ENCODE measurements at places on chromosomes 12 and 14.

- no peak for DNase-seq
Measured at GRCh38 chr12:2583091-2583497, 211.7 kb upstream of the FKBP4 start.

GRCh38 chr12:7354529-7354928, 50.7 kb downstream of the ACSM4 start:
- DNase-seq = no peak

GRCh38 chr12:8668441-8668840, 5.8 kb upstream of the MFAP5 start:
- DNase-seq = no peak

GRCh38 chr12:23816394-23816851, 133.0 kb downstream of the SOX5 start:
- DNase-seq = no peak

DNA sequence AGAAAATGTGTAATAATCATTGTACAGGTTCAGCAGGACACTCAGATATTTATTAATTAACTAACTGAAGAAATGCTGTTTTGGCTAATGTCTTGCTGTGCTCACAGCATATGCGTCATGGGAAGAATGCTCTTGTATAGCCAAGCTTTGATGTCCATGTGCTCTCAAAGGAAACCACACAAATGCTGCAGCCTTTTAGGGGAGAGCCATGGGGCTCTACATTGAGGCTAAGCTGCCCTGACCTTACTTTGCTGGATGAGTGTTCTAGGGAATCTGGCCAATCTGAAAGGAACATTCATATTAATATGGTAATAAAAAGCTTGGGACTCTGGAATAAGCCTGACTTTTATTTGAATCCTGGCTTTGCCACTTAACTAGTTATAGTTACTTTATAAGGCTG, 9.5 kb upstream of the CRADD start:
- no peak for DNase-seq

GRCh38 chr12:2009623-2010022, 5.4 kb upstream of the DCP1B start:
- DNase-seq = no peak

- DNase-seq = peak; percentile 11
Measured at GRCh38 chr12:80151131-80151530, 51.8 kb downstream of the OTOGL start.

- DNase-seq = no peak
Measured at GRCh38 chr14:77822741-77823140, 22.8 kb downstream of the ADCK1 start.

GRCh38 chr12:114678718-114679117, 5.3 kb downstream of the TBX3 start:
- DNase-seq = no peak

DNA sequence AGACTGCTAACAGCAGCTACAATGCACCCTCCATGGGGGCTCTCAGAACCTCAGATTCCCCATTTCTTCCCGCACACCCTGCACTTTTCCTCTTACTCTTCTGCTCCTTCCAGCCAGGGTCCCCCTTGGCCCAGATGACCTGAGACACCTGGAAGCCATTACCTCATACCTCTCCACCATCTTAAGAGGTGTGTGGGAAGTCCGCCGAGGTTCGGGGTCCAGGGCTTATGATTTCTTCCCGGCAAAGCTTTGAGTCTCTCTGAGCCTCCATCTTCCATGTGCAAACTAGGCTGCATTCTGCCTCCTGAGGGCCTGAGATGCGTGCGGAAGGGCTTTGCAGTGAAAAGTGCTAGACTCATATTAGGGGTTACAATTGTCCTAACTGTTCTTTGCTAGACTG, 5.3 kb downstream of the GSC start:
- DNase-seq = no peak

GRCh38 chr14:29759521-29760340, 167.9 kb downstream of the PRKD1 start:
- DNase-seq = no peak

- DNase-seq = no peak
Measured at GRCh38 chr14:47606566-47606965, 68.8 kb downstream of the MDGA2 start.

DNA sequence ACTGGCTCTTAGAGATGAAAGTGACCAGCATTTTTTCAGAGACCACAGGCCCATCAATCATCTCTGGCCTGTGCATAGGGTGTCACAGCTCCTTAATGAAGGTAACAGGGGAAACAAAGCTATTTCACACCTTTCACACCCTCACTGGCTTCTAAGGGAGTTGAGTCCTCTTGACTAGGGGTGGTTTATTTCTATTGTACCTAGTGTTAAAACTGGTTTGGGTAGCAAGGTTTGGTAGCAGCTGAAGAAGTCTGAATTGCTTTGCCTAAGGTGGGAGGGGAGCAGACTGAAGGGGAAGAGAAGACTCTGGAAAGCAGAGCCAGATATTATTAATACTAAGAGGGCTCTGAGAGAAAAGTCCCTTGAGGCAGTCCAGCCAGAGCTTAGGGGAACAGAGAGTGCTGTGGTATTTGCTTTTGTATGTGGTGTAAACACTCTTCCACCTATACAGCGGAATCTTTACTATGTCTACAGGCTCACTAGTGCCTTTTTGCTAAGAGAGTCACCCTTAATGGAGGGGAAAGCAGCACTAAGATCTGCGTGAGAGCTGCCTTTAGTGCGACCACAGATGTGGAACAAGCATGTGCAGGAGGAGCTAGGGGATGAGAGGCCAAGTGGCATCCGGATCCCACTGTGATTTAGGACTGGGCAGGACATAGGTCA, 95.8 kb downstream of the STXBP6 start:
- DNase-seq = peak; percentile 89

DNA sequence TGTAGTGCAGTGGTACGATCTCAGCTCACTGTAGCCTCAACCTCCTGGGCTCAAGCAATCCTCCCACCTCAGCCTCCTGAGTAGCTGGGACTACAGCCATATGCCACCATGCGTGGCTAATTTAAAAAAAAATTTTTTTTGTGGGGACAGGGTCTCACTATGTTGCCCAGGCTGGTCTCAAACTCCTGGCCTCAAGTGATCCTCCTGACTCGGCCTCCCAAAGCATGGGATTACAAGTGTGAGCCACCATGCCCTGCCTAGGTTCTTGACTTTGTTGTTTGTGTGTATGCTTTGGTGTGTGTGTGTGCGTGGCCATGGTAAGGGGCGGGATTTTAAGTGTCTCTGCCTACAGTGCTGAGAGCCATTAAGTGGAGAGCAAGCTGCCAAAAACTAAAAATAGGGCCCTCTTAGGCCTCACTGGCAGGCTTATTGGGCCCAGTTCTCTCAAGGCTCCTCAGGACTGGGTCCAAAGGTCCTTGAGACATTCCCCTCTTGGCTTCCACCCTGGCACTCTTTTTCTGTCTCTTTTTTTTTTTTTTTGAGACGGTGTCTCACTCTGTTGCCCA, 5.1 kb downstream of the COX14 start:
- peak; percentile 51 for DNase-seq

DNA sequence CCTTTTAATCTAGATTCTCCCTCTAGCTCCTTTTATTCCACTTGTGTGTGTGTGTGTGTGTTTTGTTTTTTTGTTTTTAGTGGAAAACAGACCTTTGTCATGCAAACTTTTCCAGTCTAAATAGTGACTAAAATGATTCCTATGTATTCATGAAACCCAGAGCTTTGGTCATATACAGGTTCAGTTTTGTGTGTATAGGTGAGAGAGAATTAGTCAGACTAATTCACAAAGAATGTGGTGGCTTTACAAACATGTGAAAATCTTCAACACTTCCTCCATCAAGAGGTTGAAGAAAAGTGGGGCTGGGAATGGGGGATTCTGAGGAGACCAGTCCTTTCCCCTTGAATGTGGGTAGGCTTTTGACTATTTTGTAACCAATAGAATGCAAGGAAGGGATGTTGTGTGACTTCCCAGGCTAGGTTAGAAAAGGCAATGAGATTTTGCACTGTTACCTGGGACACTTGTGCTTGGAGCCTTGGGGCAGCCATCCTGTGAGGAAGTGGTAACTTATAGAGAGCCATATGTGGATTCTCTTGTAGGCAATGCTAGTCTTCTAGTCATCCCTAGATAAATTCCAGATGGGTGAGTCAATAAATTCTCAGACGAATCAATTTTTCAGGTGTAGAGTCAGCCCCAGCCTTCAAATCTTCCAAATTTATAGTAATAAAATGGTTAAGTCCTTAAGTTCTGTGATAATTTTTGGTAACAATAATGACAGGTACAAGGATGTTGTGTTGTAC, 236.1 kb downstream of the CEP128 start:
- no peak for DNase-seq

DNA sequence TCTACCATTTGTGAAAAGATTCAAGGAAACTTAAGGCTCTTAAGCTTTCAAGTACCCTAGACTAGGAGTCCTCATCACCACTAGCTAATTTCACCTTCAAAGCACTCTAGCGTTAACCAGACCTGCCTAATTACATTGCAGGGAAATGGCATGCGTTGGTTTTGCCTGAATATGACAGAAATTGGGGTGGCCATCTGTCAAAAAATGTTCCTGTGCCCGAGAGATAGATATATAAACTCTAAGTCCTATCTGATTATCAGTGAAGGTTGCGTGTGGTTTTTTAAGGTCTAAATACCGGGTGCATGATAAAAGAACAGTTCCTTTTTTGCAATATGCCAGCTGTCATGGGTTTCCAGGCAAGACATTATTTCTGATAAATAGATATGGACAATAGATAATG, 48.3 kb downstream of the SPRING1 start:
- DNase-seq = no peak

DNA sequence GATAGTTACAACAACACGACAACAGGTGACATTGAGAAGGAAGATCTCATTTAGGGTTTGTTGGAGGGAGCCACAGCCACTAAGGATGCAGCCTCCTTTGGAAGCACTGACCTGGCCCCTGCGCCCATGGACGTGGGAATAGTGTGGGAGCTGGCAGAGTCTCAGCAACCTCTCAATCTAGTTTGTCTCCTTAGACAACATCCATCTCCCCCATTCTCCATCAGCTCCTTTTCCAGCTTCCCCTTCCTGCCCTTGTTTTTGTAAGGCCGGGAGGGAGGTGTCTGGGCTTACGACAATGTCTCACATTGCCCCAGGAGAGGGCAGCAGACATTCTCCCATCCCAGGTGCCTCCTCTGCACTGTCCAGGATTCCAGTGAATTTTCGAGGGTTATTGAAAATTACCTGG, 170.2 kb upstream of the PZP start:
- no peak for DNase-seq

DNA sequence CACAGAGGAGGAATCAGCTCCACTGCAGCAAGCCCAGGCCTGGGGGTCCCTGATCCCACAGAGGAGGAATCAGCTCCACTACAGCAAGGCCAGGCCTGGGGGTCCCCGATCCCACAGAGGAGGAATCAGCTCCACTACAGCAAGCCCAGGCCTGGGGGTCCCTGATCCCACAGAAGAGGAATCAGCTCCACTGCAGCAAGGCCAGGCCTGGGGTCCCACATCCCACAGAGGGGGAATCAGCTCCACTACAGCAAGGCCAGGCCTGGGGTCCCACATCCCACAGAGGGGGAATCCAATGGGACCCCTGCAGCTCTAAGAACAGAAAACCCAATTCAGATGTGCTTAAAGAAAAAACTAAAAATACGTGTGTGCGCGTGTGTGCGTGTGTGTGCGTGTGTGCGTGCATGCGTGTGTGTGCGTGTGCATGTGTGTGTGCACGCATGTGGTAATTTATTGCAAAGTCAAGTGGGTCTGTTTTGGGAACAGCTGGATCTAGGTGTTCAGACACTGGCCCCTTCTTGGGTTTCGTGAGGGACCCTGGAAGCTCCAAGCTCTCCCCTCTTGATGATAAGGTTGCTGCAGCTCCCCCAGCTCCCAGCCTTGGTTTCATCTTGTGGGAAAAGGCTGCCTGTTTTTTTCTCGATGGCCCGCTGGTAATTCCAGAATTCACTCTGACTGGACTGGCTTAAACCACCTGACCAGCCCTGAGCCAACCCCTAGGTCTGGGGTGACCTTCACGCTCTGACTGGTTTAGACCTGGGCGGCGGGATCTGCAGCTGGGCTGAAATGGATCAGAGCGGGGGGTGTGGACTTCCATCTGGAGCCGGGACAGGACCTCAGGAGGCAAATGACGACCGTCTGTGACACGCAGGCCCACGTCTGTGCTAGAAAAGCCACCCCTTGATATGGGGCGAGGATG, 47.1 kb downstream of the GALNT9 start:
- DNase-seq = no peak

DNA sequence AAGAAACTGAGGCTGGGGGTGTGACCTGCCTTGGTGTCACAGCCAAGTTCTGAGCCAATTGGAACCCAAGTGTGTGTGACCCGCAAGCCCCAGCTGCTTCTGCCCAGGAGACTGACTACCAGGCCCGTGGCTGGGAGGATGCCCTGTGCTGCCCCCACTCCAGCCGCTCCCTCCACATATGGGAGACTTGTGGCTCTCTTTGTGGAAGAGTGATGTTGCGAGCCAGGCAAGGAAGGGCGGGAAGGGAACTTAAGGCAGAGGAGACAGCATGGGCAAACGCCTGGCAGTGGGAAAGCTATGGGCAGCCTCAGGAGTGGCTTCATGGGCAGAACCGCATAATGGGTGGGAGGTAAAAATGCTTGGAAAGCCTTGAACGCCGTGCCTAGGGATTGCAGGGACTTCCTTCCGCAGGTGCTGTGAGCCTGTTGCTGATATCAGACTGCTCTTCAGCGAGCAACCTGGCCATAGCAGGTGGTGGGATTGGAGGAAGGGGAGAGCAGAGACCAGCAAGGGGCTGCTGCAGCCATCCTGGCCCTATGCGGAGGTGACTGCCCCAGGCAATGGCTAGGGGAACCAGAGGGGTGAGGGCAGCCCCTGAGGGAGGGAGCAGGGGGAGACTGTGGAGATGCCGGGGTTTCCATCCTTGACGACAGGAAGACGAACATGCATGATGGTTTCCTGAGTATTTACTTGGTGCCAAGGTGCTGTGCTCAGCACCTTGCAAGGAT, 115.7 kb downstream of the LGMN start:
- no peak for DNase-seq

DNA sequence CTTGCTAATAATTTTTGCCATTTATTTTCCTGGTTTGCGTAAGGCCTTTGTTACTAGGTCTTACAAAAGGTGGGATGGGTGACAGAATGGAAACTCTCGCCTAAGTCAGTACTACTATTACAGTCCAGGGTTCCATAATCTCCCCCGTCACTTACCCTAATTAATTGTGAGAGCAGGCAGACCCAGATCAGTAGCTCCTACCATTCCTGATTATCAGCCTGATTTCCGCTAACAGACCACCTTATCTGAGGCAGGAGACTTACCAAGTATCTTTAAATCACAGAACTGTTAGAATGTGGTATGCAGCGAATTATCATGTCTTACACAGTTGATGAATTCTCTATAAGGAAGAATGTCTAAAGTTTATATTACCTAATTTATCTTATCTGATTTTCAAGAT, 234.7 kb downstream of the FOXN3 start:
- no peak for DNase-seq

DNA sequence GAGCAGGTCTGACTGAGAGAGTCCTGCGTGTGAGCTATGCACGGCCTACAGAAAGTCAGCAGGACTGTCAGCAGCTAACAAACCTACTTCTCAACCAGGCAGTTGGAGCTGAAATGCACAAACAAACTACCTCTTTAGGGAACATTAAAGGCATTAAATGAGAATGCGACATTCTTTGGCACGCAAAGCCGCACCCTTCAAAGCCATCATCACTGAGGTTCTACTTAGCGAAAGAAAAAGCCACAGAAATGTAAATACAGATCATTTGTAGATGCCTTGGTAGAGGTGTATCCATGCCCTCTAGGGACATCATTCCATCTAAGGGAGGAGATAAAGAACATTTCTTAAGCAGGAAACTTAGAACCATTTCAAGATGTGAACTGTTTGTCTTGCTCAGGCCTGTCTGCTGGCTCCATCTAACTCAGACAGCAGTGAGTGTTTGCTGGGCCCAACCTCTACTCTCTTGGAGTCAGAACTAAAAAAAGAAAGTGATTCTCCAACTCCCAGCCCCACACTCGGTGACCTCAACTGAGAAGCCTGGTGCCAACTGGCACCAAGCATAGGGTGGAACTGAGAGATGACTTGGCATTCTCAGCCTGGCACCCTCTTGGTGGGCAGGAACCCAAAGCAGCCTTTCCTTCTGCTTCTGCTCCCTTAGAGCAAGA, 63.5 kb upstream of the MBIP start:
- peak; percentile 84 for DNase-seq

All from DMS79 (cell line).